Activated naive CD8-positive, alpha-beta T cell treated with anti-CD3 and anti-CD28 coated beads for 36 hours (primary cell): ENCODE measurements at places on chromosomes 1 and 21.

GRCh38 chr21:43194303-43195120 lies 25.7 kb downstream of the CRYAA start:
- DNase-seq = no peak

DNA sequence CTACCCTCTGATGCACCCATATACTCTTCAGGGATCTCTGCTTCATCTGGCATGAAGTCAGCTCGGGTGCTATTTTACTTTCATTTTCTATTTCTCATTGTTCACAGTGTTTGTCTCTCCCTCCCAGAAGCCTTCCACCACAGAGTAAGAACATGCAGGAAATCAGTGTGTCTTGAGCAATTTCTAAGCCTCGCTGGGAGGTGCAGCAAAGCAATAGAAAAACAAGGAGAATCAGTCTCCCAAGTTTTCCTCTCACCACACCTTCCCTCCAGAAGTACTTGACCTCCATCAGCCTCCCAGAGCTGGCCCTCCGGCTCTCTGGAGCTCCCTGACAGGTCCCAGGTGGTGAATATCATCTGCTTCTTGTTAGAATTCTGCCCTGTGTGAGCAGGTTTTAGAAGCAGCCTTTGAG lies 594.7 kb upstream of the CAMK1G start:
- peak; percentile 4 for DNase-seq

DNA sequence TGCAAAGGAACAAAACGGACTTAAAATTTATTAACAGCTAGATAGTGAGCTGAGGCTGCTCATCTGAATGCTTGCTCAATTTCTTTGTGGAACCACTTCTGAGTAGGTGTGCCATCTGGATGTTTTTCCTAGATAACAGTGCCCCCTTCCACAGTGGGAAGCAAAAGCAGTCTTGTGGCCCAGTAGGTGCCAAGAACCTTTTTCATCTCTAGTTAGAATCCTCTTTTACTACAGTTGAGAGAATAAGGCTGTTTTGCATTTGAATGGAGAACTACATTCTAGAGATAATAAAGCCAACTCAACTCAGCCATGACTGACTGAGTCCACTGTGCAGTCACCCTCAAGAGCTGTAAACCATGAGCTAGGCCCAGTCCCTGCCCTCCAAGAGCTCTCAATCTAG lies 13.3 kb downstream of the F3 start:
- DNase-seq = no peak

DNA sequence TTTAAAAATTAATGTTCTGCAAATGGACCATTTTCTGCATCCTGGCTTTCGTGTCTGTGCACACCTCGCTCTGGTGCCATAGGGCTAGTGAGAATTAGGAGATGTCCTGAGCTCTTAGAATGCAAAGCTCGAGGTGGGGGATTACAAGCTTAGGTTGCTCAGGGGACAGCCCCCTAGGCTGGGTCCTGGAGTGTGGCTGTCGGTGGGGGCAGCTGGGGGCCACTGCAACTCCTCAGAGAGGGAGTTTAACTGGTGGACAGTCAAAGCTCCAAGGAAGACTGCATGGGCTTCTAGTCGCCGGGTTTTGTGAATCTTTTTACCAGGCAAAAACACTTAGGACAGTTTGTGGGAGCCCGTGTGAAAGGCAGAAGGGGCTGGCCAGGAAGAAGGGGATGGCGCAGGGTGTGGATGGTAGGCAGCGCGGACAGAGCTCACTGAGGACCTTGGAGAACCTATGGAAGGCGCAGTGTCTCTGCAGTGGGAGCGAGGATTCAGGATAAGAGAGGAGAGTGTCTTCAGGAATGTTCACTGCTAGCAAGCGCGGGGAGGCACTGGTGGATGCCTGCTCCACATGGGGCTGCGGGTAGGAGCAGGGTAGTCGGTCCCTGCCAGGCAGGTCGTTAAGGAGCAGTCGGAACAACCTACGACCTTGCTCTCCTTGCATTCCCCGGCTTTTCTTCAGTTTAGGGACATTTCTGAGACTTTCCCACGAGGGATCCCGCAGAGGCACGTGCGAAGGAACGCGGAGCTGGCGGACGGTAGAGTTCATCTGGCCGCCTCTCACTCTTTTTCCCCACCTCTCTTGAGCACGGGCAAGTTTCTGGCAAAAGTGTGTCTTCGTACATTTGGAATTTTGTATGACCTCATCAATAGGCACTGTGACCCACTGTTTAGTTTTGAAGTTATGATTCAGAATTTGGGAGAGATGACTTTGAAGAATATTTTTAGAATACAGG lies 12.9 kb upstream of the KCNE1 start:
- no peak for DNase-seq
